AG08395 (cell line): ENCODE measurements at places on chromosomes 1 and 21.

DNA sequence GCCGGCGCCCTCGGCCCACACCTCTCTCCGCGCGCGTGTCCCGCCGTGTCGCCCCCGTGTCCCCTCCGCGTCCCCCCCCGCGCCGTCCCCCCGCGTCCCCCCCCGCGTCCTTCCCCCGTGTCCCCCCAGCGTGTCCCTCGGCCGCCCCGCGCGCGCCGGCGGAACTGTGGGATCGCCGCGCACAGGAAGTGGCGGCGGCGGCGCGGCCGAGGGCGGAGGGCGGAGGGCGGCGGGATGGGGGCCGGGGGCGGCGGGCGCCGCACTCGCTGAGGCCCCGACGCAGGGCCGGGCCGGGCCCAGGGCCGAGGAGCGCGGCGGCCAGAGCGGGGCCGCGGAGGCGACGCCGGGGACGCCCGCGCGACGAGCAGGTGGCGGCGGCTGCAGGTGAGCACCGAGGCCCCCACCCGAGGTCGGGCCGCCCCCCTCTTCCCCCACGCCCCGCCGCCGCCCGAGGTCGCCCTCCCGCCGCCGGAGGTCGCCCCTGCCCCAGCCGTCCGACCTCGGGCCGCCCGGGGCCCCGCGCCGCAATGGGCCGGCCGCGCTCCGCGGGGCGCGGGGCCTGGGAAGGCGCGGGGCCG is at the start of gene AGPAT3:
Gene AGPAT3 (plus strand): TSS at position 262 of the 578 bp plus-strand sequence. CDS start 94,459 bp downstream, outside the sequence.
- DNase-seq: peak; percentile 26

- DNase-seq: no peak
Measured at GRCh38 chr21:44466996-44467858, 11.9 kb downstream of the LRRC3 start.

- no peak for DNase-seq
Measured at GRCh38 chr21:45979141-45979631, 2.4 kb upstream of the COL6A1 start.

DNA sequence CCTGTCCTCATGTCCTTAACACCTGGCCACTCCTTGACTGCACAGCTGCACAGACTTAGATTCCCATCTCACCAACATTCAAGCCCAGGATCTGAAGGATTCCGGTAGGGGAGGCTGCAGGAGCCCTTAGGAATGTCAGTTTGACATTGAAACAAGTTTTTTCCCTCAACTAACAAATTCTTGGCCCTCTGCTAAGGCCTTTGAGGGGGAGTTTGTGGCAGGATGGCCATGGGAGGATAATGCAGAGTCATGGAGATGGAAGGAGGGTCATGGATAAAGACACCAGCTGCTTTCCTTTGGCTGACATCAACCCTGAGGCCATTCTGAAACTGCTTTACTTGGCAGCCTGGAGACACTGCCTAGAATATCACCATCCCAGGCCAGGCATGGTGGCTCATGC is 63.4 kb upstream of the PPP2R5A start:
- DNase-seq: no peak

DNA sequence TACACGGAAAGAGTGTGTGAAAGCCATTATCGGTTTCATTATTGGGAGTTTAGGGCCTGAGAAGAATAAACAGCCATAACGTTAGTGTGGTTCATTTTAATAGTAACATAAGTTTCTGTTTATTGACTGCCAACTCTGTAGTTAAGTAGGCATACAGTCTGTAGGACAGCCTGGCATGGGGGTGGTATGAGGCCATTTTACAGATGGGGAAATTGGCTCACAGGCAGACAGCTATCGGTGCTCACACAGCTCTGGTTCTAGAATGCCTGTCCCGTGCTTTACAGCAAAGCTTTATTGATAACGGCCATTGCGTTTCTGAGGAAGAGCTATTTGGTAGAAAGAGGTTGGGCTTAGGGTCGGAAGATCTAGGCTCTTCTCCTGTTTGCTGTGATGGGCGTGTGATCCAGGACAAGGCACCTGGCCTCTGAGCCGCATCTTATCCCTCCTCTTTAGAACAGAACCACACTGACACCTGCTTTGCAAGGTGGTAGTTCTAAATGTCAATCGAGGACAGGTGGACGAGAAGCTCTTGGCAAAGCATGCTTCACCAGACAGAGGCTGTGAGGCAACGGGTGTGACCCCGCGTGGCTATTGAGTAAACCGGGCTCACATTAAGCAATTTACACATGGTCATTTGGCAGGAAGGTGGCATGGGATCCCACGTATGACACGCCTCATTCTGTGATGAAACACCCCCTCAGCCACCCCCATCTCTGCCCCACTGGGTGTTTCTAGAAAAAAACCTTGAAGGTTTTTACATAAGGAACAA is 14.9 kb downstream of the ETS2 start:
- DNase-seq: no peak

DNA sequence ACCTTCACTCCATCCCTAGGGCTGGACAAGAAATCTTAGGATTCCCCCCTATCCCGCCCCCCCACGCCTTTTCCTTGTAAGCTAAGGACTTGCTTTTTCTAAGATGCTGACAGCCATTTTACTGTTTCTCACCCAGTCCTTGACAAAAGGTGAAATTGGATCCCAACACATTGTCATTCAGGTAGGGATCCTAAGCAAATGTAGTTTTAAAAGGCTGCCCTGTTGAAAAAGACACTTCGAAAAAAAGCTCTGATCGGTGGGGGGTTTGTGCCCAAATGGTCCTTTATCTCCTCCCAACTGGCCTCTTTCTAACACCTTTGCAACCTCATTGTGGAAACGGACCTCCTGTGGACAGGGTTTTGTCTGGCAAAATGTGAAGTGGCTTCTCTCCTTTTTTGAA is 2.9 kb downstream of the CACHD1 start:
- no peak for DNase-seq

GRCh38 chr1:204272505-204272904 is 58.7 kb upstream of the GOLT1A start:
- no peak for DNase-seq

GRCh38 chr21:23223882-23224281 is 2225.7 kb downstream of the NCAM2 start:
- no peak for DNase-seq

DNA sequence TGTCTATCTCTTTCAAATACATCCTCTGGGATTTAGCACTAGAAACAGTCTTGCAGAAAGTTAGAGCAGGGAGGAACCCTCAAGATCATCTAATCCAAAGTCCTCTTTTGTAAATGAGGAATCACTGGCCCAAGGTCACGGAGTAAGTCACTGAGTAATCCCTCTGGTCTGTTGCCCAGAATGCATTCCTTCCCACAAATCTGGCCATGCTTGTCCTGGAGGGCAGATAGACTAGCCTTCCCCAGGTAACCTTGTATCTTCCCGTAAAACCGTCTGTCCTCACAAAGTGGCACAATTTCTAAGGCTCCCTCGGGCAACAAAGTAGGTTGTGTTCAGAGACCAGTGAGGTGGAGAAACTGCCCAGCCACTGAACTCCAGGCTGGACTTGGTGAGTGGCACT is 46.2 kb downstream of the DDR2 start:
- peak; percentile 59 for DNase-seq

DNA sequence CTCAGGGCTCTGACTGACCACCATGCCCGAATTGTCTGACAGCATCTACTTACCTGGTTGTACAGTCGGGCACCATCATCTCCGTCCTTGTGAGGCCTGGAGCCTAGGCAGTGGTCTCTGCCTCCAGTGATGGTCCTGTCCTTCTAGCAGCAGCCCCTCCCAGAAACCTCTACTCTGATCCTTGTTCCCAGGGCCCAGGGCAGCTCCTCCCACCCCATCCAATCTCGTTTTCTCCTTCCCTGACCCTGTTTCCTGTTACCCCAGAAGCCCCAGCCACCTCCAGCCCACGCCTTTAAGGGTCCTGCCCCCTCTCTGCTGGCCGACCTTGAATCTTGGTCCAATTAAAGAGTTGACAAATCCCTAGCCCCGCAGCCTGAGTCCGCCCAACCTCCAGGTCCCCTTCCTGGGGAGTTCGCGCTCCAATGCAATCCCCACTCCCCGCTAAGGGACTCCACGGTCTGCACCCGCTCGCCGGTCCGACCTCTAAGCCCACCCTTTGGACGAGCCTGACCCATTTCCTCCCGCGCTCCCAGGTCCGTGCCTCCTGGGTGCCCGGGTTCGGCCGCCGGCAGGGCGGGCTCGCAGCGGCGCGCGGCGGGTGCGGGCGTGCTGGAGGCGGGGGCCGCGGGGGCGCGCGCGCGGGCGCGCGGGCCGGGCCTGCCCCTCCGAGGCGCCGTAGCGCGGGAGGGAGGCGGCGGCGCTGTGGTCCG is at the start of gene B4GALT2:
Gene B4GALT2 (plus strand): TSS at position 660 of the 710 bp plus-strand sequence. CDS start 1,951 bp downstream, outside the sequence.
- peak; percentile 76 for DNase-seq

- no peak for DNase-seq
Measured at GRCh38 chr1:36605942-36606640, 123.4 kb upstream of the CSF3R start.

GRCh38 chr1:204242920-204243319 is 29.1 kb upstream of the GOLT1A start:
- no peak for DNase-seq

DNA sequence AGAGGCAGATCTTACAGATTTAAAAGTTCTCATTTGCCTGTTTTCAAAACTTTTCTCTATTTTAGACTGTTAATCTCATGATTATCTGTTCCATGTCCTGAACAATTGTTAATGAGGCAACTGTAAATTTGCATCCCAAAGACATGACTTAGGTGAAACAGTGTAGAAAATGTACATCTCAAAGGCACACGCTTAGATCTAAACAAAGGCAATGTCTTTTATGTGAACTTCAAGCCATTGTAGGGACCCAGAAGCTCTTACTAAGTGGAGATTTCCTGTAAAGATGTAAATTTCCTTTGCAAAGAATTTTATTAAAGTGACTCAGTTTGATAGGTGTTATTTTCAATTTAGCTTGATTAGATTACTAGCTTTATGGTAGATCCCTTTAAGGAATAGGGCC is 125.2 kb upstream of the F3 start:
- DNase-seq: no peak

- DNase-seq: peak; percentile 43
Measured at GRCh38 chr1:61082311-61083012, at the start of gene NFIA. Gene NFIA, plus strand, starts transcription at chr1:61082561.

DNA sequence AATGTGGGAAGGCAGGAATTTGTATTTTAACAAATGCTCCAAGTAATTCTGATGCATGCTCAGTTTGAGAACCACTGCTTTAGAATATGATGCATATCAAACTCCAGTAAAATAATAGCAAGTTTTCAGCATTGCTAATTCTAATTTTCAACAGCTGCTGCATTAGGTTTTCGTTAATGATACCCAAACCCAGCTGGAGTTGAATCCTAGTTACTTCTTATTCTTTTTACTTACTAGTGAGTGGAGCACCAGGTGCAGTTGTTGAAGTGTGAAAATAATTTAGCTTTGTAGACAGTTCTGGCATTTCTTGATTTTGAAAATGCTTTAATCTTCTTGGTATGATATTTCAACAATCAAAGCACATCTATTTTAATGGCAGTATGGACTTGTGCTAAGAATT is 138.5 kb downstream of the HS2ST1 start:
- DNase-seq: no peak

GRCh38 chr1:19433719-19433998 is 51.7 kb downstream of the CAPZB start:
- no peak for DNase-seq

DNA sequence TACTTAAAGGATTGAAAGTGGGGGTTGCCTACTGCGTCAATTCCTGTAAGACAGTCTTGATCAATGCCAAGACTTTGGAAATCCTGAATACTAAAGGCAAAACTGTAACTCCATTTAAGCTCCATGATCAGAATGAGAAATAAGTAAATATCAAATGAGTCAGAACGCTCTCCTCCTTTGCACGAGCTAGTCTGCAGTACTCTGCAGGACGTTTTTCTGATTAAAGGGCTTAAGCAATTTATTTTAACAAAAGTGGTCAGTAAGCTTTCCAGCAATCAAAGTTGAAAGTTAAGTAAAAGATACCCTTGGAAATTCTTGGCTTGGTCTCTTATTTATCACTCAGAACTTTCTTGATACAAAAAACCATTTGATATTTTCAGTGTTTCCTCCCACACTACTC is 35.7 kb upstream of the ARHGAP29 start:
- DNase-seq: no peak

DNA sequence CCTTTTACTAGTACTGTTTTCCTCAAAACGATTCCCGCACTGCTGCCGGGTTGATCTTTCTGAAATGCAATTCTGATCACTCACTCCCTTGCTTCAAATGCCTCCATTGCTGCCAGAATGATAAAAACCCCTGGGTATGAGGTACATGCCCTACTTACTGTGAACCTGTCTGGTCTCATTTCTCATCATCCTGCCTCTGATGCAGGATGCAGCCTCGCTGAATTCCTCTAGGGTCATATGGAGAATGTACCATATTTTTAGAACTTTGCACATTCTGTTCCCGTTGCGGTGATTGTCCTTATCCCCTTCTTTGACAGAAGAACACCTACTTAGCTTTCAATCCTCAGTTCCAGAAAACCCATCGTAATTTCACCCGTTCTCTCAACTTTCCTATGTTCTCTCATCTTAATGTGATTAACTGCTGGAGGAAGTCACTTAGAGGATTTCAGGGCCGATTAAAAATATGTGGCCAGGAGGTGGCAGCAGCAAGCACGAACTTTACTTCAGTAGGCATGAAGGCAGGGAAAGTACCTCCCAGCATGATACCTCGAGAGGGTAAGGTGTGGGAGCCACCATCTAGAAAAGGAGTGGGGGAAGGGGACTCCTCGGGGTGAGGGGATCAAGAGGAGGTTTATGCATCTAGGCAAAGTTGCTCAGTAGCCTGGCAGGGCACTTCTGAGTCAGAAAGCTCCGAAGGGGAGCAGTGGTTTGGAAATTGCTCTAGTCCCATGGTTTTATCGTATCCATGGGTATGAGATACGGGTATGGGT is 361.5 kb upstream of the ZP4 start:
- DNase-seq: peak; percentile 2

DNA sequence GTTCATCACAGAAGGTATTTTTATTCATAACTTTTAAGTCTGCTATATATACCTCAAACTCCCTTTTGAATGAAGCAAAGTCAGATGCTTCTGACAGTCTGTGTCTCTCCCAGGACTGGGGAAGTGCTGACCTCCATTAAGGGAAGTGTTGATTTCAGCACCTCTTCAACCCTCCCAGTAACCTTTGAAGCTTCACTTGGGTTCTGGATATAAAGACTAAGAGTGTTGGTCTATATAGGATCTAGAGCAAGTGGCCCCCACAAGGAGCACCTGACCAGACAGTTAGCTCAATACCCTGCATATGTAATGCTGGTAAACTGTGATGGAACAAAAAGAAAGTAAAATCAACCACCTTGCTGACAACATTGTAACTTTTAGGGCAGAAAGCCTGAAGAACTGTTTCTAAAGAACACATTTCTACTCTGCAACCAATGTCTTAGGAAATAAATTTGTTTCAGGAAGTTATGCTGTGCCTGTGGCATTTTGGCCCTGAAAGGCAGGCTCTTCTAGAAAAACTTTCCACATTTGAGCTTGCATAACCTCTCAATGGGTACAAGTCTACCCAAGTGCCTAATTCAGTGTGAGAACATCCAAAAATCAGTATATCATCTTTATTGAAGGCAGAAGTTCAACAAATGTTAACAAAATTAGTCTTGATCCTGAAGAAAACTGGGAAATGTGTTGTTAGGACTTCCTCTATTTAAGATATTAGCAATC is 865 bp upstream of the PTPN22 start:
- no peak for DNase-seq
